ENCODE measurements at places on chromosomes 7 and 10.

DNA sequence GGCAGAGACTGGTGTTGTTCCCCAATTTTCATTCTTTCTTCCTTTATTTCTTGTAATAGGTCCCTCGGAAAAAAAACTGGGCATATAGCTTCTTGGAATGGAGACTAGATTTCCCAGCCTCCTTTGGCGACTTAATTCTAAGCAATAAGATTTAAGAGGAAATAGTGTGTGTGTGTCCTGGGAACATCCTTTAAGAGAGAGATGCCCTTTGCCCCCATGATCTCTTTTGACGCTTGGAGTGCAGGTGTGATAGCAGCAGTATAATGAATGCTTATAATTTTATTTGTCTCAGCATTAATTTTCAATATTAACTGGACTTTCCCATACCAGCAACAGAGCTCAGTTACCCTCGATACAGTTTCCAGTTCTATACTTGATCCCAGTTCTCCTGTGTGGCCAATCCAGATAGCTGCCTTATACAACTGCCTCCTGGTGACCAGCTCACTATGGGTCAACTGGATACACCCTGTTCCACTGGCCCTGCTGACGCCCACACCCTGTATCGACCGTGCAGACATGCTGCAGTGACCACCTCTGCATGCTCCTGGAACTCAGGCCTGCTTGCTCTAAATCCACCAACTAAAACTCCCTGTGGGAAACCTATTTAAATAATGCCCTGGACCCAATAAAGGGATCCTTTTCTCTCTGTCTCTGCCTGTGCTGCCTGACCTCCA lies 13.9 kb downstream of the TMEM176A start:
- DNase-seq = no peak

DNA sequence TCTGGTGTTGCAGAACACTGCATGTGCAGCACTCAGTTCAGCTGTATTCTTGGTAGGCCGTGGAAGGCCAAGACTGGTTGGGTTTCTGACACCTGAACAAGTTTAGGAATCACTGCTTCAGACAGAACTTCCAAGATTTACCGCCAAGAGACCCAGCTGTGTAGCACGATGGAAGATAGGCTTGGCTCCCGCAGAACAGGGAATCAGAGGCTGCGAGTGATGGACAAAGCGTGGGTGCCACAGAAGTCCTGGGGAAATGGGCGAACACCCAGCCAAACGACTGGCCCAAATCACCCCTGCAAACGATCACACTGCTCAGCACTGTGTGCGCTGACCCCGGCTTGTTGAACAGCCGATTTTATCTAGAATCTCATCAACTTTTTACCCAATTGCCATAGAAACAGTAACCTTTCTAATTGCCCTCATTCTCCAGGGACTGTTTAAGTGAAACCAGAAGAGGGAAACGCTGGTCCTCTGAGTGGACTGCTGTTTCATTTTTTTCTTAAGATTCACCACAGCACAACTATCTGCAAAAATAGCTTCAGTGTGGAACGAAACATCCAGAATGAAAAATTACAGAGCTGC lies 17.9 kb downstream of the ZFAND2A start:
- DNase-seq = no peak

GRCh38 chr10:35940141-35941041 lies 298.3 kb upstream of the FZD8 start:
- peak; percentile 86 for DNase-seq

GRCh38 chr7:151859111-151859947 lies 17.6 kb downstream of the PRKAG2 start:
- DNase-seq = no peak

- no peak for DNase-seq
Measured at GRCh38 chr7:404812-405488, 114.7 kb downstream of the PDGFA start.

DNA sequence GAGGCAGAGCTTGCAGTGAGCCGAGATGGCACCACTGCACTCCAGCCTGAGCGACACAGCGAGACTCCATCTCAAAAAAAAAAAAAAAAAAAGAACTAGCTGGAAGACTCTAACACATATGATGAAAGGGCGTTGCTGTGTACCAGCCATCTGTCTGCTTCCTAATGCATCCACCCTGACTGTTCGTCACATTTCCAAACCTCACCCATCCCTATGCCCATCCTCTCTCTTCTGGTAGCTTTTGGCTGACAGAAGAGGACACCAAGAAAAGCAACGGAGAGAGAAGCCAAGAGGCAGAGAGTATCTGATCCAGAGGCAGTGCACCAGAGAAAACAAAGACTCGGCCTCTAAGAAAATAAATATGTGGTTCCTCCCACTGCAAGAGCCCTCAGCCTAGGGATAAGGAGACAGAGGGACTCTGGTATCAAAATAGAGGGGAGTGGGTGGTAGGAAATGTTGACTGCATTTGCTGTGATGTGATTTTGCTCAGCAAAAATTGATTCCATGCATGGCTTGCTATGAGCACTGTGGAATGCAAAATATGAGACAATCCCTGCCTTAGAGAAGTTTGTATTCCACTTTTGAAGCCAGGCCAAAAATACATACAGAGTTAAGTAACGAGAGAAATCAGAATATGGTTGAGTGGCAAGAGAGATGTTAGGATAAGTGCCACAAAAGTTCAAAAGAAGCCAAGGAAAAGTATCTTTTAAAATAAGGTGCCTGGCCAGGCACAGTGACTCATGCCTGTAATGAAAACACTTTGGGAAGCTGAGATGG lies 100.8 kb upstream of the STK17A start:
- no peak for DNase-seq

- no peak for DNase-seq
Measured at GRCh38 chr10:130711072-130711471, 574.9 kb downstream of the GLRX3 start.

- no peak for DNase-seq
Measured at GRCh38 chr7:27189997-27190748, 5.1 kb upstream of the HOXA11 start.

DNA sequence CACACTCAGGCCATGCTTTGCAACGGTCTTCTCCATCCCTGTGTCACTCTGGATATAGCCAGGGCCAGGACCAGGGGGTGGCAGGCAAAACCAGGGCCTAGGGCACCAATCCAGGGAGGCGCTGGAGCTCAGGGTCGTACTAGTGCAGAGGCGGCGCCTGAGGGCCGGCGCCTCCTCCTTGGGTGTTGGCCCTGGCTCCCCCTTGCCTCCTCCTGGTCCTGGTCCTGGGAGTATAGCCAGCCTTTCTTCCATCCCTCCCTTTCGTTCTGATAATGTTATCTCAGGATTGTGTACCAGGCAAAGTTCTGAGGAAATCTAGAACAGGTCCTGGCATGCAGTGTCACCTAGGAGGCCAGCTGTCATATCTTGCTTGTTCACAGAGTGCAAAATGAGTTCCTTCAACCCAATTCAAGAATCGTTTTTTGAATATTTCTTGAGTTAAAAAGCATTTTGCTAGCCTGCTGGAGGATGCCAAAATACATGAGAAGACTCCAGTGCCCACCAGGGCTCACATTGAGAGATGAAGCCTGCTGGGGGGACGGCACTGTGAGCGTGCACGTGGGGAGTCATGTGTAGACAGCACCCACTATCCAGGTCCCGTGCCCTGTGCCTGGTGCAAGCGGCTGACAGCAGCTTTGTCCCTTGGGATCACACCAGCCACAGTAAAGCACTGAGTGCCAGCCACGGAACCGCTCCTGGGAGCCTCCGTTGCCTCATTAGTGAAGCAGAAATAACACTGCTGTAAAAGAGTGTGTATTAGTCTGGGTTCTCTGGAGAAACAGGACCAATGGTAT lies 106.9 kb upstream of the C7orf33 start:
- no peak for DNase-seq

- no peak for DNase-seq
Measured at GRCh38 chr7:82317257-82317721, 126.3 kb downstream of the CACNA2D1 start.

DNA sequence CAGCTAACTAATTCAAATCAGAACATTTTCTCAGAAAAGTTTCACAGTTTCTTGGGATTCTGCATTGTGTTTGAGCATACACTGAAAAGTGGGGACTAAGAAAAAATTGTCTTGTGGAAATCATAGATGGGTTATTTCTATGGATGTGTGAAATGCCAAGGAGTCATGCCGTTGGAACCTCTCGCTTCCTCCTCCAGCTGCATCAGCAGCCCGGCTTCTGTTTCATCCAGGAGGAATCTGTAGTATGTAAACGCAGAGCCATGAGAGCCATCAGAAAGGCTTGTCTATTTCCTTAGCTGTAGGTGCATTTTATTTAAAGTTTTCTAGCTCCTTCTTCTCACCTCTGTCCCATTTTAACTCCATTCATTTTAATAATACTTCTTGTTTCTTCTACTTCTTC lies 1144.1 kb downstream of the GATA3 start:
- DNase-seq = no peak

DNA sequence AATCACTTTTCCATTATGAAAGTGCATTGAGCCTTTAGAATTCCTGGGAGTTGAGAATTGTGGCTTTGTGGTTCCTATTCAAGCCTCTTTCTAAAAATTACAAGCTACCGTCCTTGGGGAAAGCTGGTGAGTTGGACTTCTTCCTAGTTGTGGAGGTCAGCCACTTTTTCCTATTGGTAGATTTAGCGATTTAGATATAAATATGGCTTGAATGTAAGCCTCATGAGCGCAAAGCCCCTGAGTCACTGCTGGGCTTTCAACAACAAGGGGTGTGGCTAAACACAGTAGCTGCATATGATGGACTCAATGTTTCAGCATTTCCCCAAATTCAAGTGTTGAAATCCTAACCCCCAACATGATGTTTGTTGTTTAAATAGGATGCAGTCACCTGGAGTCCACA lies 150.0 kb upstream of the IGFBP3 start:
- no peak for DNase-seq

DNA sequence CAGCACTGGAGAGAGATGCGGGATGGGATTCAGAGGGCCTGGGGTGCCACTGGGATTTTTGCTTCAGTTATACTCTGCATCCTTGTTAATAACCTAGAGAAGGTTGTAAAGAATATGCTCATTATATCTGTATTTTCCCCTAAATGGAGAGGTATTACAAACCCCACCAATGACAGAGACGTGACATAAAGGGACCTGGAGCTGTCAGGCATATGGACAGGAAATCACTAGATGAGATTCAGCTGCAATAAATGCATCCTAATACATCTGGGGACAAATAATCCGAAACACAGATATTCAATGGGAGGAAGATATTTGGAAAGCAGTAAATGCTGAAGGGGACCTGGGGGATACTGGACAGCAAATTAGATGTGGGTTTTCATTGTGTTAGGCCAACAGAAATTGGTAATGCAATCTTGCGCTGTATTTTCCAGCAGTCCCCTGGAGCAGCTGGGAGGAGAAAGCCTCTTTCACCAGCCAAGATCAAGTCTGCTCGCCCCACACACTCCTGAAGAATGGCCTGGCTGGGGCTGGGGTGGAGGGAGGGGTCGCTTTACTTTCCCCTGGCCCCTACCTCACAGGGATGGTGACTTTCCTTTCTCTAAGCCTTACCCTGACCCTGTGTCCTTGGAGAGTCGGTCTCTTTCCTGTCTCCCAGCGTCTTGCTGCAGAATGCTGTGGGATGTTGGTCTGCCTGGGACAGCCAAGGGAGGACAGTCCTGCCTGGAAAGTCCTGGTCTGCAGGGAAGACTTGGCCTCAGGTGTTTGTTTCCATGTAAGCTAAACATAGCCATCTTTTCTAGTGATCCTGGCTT lies 653.8 kb downstream of the LRMDA start:
- DNase-seq = no peak

- DNase-seq = no peak
Measured at GRCh38 chr10:93567277-93568104, 1.0 kb downstream of the FFAR4 start.

DNA sequence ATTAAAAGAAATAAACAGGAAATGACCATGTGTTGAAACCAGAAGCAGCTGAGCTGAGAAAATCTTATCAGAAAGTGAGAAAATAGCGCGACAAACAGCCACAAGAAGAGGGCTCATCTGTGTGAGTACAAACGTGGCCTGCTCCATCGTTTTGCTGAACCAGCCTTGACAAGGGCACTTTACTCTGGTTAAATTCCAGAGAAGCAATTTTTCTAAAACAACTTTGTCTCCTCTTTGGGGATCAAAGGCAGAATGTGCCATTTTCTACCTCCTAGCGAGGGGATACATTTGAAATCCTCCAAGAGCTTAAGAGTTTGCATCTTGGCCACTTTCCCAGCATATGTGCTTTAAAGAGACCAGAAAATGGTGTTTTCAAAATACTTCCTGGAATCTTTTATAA lies 51.3 kb upstream of the VIPR2 start:
- DNase-seq = no peak

- no peak for DNase-seq
Measured at GRCh38 chr7:40833191-40833887, 698.5 kb downstream of the SUGCT start.

DNA sequence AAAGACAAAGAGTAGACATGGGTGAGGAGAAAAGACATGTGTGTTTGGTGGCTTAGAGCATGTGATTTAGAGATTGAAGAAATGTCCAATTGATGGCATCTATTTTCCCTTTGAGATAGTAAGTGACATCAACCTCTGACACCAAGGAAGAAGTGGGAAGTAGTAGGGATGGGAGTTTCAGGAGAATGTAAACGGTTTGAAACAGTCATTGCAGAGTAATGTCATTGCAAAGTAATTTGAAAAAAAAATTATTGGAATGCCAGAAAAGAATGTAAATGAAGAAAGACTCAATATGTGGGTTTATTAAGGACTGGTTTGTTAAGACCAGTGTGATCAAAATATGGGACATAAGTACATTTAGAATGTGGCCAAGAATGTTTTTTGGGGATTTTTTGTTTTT lies 26.6 kb downstream of the GNG11 start:
- DNase-seq = no peak

DNA sequence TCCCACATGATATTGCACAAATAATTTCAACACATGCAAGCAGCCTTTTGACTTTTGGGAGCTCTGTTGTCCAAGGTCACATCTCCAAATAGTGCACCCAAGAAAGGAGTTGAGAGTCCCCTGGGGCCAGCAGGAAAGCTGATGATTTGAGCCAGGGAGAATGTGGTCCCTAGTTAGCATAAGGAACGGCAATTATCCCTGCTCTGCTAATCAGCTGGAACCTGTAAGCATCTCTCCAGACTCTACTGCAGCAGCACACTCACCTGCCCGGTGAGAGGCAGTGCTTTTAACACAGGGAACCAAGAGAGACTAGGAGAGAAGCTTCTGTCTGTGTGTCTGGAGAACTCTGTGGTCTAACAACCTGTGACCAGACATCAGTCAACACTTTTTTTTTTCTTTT lies 17.0 kb downstream of the TRPV5 start:
- no peak for DNase-seq

DNA sequence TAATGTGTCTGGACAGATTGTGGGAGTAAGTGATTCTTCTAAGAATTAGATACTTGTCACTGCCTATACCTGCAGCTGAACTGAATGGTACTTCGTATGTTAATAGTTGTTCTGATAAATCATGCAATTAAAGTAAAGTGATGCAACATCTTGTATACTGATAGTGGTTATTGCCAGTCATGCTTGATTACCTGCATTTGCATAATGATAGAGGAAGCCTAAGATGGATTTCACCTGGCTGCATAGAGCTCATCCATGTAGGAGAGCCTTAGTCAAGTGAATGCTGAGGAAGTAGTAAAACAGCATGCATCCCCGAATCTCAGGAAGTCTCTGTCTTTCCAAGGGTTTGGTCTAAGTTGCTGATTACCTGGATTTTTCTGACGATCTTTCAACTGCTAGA lies 64.2 kb upstream of the CAPZA2 start:
- DNase-seq = no peak

GRCh38 chr10:76993213-76993612 lies 644.4 kb downstream of the KCNMA1 start:
- DNase-seq = no peak

Measured in NCI-H345 (cell line).